ENCODE measurements at places on chromosomes 11 and 22. TPM values are rescaled to one million over a fixed set of nuclear protein-coding genes. Genes with fewer than 3 reads are reported as not detected.

Gene BLID
- 1.7 TPM for total RNA-seq

Gene LRRC55
- 0.08 TPM for total RNA-seq

Gene OR5B21
- not detected for total RNA-seq

Gene NUP98
- 38.8 TPM for total RNA-seq

Gene ZC3H12C
- 13.6 TPM for total RNA-seq

Gene GALNT18
- 21.0 TPM for total RNA-seq

Gene SLC1A2
- total RNA-seq = 1.3 TPM

Gene NRIP3
- 2.4 TPM for total RNA-seq

Gene SNX32
- not detected for total RNA-seq

Gene MS4A12
- not detected for total RNA-seq

Gene APOA4
- total RNA-seq = not detected

Gene OR8G5
- not detected for total RNA-seq

Gene OR52E2
- total RNA-seq = not detected

Gene KIAA0930
- 23.6 TPM for total RNA-seq

Gene TSSK2
- total RNA-seq = not detected

Gene ATG13
- total RNA-seq = 66.2 TPM

Gene RGL4
- not detected for total RNA-seq

Gene BEST1
- 2.9 TPM for total RNA-seq

Gene RAG1
- total RNA-seq = 0.82 TPM

Gene OR51B5
- not detected for total RNA-seq

Gene TNNT3
- 9.0 TPM for total RNA-seq

Gene HORMAD2
- not detected for total RNA-seq

Gene VWA5A
- total RNA-seq = 6.9 TPM

Gene LRRC10B
- total RNA-seq = 0.54 TPM

Gene HBG1
- not detected for total RNA-seq

Gene MRPL21
- 57.3 TPM for total RNA-seq

Gene CARD10
- total RNA-seq = 6.6 TPM

Gene ST3GAL4
- 57.3 TPM for total RNA-seq

Gene BTG4
- total RNA-seq = not detected

Gene TESMIN
- total RNA-seq = 0.92 TPM

Gene SLC35E4
- 3.1 TPM for total RNA-seq

Gene HPX
- 0.45 TPM for total RNA-seq

Gene C11orf52
- 2.4 TPM for total RNA-seq

Gene NCAM1
- 222 TPM for total RNA-seq

Gene NOX4
- total RNA-seq = 9.3 TPM

Gene RIC8A
- 59.3 TPM for total RNA-seq

Gene CHID1
- 67.9 TPM for total RNA-seq

Gene IFTAP
- 43.7 TPM for total RNA-seq

Gene SHANK2
- total RNA-seq = 0.17 TPM

Gene CDON
- total RNA-seq = 20.9 TPM

Gene TAF10
- total RNA-seq = 96.9 TPM

Gene DNHD1
- total RNA-seq = 10.9 TPM

Gene DDIAS
- total RNA-seq = 2.0 TPM

Gene CLTCL1
- 22.9 TPM for total RNA-seq

Gene NECTIN1
- total RNA-seq = 13.4 TPM

Gene CYP2D6
- total RNA-seq = 0.23 TPM

Gene TMPRSS5
- total RNA-seq = 0.53 TPM

Gene SLC6A5
- total RNA-seq = not detected

Gene FBLN1
- 456 TPM for total RNA-seq

Gene GLYAT
- total RNA-seq = 0.39 TPM

Gene C22orf42
- total RNA-seq = not detected

Gene PGA5
- total RNA-seq = 0.56 TPM

Gene EIF1AD
- 20.2 TPM for total RNA-seq
